Suppressor macrophage (primary cell): ENCODE measurements at places on chromosomes 5 and 9.

GRCh38 chr9:74973714-74974113 is 21.0 kb upstream of the C9orf40 start:
- no peak for DNase-seq

- peak; percentile 5 for DNase-seq
These were observed 266.6 kb upstream of the GAS1 start for GRCh38 chr9:87213948-87214347.

DNA sequence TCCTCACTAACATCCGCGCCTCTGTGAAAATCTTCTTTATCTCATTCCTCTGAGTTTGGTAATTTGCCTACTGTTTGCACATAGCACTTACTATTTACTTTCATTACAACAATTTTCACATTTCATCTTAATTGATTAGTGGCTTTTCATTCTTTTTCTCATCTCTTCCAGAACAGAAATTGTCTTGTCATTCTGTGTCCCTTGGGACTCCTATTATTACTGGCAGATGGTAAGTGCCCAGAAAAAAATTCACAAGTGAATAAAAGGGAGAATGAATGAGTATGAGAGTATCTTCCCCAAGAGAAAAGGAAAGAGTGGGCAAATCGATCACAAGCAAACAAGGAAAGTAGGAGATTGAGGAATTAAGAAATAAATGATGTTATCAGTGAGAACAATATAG is 876.1 kb downstream of the TLE4 start:
- no peak for DNase-seq

DNA sequence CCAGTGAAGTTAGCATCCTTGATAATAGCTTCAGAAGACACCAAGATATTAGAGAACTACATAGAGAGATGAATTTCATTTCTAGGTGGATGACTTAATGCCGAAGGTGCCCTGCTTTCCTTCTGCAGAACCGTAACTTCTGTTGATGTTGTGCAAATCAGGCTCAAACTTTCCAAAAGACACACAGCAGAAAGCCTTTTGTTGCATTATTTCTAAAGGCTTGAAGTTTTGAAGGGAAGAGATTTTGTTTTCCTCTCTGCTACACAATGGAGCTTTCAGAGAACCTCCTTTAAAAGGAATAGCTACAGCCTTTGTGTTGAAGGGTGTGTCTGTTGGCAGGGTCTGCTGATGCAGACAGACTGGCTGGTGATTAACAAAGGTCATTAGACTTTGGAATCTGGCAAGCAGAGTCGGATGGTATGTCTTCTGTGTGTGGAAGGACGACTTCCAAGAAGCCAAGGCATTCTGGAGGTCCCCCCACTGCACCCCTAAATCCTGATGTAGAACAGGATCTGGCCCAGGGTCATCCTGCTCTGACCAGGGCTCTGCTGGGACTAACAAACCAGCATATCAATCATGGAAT is 57.8 kb downstream of the ZNF462 start:
- no peak for DNase-seq

DNA sequence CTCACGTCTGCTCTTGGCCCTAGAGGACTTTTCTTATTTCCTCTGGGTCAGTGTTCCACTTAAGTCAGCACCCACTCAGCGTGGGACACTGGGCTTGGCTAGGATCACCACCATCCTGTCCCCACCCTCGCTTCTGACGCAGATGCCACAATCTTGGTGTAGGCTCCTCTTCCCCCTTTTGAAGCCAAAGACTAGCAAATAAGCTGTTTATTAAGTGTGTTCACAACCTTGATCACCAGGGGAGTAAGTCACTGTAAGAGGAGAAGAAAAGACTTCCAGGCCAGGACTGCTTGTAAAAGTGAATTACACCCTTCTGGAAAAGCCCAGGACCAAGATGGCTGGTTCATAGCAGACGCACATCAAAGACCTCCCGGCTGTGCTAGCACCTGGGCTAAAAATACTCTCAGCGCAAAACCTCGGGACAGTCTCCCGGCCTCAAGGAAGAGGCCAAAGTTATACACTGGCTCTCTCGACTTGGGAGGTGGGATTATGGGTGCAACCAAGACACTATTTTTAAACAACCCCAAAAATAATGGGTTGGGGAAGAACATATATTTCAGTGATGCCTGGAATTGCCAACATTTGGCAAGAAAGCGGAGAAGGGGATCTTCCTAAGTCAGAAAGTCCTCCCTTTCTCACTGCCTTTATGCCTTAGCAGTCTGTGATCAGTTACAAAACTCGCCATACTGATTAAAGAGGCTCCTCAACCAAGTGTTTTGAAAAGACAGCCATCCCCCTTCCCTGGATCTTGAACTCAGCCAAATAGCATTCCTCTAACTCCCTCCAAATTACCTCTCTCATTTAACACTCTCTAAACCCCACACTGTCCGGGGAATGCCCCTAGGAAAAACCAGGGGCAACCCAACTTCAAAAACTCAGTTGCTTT is 69.4 kb downstream of the RAPGEF1 start:
- peak; percentile 99 for DNase-seq

DNA sequence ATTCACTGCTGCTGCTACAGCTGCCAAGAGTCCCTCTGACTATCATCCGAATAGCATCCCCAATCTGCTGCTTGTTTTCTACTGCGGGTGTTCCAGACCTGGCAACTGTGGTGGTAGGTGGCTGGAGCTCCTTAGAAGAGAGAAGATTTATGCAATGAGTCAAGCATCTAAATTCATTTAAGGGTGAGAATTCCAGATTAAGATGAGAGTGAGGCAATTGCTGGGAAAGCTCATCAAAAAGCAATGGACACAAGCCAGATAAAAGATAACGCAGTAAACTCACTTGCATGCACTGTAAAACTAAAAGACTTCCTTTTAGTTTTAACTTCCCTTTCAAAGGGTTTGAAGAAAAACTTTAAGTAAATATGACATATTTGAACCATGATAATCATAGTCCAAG is 3.9 kb downstream of the PLK2 start:
- DNase-seq, result no peak

DNA sequence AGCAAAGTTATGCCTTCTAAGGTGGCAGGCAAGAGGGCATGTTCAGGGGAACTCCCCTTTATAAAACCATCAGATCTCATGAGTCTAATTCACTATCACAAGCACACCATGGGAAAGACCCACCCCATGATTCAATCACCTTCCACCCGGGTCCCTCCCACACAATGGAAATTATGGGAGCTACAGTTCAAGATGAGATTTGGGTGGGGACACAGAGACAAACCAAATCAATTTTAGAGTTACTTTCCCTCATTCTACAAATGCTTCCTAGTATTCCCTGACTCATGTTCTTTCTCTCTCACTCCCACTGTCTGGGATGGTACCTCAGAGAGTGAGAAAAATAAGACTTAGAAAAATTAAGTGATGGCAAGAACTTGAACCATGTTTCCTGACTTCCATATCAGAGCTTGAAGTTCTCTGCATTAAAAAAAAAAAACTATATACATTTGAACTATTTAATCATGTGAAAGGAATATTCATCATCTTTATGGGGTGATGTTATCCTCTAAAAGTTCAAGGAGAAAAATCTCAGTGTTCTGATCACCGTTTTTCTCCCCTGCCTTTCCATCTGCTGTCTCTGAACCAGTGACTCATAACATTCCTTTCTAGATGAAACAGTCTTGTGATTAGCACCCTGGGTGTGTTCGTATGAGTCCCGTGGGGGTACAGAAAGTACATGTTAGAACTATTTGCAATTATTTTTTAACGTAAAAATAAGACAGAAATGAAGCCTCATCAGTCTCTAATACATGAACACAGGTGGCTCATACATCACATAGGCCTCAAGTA is 282.9 kb downstream of the SLF1 start:
- DNase-seq, result no peak

DNA sequence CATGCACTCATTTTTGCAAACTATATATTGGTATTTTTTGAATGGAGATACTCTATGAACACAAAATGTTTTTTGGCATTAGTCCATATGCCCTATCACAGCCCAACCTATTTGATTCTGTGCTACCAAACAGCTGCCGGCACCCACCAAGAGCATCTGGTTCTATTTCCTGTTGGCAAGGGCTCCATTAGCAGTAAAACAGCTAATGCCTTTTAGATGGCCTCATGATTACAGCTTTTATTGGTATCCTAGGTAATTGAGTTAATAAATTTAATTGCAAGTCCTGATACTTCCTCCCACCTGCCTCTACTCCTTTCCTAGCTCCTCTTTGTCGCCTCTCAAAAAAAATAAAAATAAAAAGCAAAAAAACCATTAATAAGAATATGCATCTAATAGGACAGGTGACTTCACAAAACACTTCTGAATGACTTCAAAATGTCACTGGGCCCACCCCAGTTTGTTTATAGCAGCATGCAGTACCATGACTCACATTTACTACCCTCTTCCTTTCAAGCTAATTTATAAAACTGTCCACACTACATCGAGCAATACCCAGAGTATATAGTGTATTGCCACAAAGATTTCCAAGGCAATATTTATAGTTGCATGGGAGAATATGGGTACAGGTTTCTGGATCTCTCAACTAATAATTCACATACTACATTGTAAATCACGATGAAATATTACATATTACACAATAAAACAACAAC is 620.4 kb downstream of the SLCO4C1 start:
- no peak for DNase-seq

GRCh38 chr9:8486095-8486494 is 686.5 kb upstream of the DMAC1 start:
- peak; percentile 26 for DNase-seq

DNA sequence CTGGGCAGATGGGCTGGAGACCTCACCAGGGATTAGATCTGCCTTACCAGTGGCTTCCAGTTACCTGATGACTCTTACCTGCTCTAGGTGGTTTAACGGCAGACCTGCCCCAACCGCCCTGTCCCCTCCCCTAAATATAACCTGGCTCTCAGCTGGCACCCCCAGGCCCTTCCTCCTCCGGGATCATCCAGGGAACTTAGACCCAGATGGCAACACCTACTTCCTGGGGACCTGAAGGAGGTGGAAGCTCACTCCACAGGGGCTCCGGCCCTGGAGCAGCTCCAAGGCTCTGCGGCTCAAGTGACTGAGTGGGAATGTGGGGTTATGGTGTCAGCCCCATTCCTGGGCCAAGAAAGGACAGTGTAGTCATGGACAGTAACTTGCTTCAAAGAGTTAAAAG is 130.4 kb downstream of the OLFM1 start:
- no peak for DNase-seq

DNA sequence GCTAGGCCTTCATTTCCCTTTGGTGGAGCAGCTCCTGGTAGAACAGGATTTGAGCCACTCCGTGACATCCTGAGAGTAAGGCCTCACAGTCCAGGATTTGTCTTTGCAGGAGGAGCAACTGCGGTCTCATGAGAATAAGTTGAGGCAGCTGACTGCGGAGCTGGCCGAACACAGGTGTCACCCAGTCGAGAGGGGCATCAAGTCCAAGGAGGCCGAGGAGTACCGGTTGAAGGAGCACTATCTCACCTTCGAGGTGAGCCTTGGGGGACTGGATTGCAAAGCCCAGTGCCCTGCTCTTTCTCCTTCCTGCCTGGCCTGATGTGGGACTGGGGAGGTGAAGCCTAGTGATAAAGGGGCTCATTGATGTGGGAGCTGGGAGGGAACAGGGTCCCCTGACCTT is 44.3 kb downstream of the PSD2 start:
- no peak for DNase-seq

DNA sequence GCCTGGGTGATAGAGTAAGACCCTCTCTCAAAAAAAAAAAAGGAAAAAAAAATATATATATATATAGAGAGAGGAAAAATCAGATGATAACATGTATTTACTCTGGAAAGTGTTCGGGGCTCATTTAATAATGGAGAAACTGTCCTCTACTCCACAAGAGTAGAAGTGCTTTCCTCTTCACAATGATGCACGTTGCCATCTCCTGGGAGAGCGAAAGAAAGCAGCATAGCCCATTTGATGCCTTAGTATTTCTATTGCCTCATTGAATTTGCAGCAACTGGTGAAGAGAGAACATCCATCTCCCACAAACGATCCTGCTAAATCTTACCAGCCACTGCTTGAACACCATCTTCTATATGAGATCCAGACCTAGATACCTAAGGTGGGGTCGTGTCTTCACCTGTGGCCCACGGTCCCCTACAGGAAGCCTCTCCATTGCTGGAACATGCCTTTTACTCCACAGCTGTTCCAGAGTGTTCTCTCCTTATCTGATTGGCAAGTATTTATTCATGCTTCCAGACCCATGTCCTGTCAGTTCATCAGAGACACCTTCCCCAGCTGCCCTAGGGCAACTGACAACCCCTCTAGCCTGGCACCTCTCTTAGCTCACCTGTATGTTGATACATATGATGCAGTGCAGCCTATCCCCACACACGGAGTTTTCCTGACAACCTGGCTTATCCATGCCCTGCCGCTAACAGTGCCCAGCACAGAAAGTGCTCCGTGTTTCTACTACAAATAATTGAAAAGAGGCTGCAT is 115.3 kb downstream of the MARCHF11 start:
- no peak for DNase-seq

- peak; percentile 38 for DNase-seq
These were observed 5.1 kb downstream of the LIFR start for GRCh38 chr5:38551030-38552017.

DNA sequence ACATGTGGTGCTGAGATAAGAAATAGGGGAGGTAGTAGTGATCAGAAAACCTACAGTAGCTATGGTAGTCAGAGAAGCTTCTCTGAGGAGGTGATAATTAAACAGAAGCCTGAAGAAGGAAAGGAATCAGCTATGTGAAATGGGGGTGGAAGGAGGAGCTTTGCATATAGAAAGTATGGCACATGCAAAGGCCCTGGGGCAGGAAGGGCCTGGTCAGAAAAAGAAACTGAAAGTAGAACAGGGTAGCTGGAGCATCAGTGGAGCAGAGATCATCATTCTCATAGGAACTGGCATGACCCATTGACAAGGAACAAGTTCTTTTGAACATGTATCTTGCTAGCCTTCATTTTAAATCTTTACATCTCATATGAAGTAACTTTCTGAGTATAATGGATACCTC is 80.7 kb upstream of the ADRA1B start:
- DNase-seq, result no peak

GRCh38 chr5:55324006-55324405 is 16.2 kb downstream of the MTREX start:
- no peak for DNase-seq

- peak; percentile 43 for DNase-seq
These were observed 94.9 kb downstream of the TLE1 start for GRCh38 chr9:81594415-81594814.

GRCh38 chr5:62489471-62489870 is 76.9 kb downstream of the IPO11 start:
- no peak for DNase-seq

DNA sequence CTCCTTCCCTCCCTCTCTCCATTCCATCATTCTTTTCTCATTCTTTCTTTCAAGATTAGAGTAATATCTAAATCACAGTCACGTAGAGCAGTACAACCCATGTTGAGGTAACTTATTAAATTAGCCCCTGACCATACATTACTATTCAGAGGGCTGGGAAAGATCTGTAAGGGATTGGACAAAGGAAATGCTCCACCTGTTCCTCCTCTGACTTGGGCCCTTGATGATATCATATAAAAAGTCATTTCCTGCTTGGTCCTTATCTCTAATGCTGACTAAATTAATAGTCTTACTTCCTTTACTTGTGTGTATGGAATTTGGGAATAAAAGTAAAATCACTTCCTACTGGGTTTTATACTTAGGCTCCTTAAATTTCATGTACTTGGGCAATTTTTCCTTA is 40.8 kb downstream of the SNX18 start:
- DNase-seq, result no peak
